ENCODE measurements at places on chromosomes 11 and 22.

- peak; percentile 4 for DNase-seq
Measured at GRCh38 chr22:43777286-43777685, 34.8 kb downstream of the EFCAB6 start.

GRCh38 chr11:77111277-77111676 is 8.6 kb downstream of the OMP start:
- no peak for DNase-seq

- no peak for DNase-seq
Measured at GRCh38 chr11:119298726-119299125, 18.2 kb downstream of the MCAM start.

GRCh38 chr11:11519184-11519583 is 102.6 kb downstream of the GALNT18 start:
- DNase-seq = no peak

DNA sequence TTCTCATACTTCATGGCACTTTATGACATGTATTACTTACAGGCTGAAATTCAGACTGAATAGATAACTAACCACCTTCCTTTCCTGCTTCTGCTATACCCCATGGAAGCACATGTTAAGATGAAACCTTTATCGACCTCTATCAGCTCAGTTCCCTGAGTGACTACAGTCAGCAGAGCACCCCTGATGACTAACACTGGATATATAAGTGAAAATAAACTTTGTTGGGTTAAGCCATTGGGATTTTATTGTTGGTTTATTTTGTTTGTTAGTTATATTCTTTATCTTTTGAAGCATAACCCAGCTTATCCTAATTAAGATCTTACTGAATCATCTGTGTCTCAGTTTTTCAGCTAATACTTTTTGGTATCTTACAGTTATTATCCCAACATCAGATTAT is 23.0 kb upstream of the MAML2 start:
- no peak for DNase-seq

DNA sequence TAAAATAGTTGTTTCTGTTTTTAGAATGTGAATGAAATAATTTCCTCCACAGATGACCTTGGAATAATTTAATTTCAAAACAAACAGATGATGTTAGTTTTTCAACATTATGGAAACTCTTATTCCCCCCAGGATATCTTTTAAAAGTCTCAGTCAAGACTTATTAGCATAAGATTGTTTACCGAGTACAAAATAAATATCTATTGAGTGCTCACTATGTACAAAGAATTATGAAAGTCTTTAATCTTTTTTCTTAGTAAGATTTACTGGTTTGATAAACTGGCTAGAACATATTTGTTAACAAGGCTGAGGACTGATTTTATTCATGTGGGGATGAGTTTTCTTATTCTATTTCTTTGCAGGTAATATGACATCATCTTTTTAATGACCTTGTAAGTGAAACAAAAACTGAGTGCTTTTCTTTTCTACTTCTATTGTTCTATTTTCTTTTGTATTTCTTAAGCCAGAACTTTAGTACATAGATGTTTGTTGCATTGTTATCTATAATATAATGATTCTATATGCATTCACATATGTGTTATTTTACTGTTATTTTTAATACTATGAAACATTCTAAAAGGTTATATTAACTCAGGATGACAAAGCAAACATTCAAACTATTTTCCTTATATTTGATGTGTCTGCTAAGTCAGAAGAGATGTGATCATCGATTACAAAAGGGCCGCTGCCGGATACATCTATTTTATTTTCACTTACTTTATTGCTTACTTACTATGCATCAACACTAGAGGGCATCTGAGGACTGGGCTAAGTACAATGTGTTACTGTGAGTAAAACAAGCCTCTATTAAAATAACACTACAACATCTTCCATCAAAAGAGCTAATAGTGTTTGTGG is 111.0 kb upstream of the ARHGAP42 start:
- DNase-seq = peak; percentile 23

GRCh38 chr22:19407649-19408606 is 23.6 kb downstream of the HIRA start:
- peak; percentile 20 for DNase-seq

- no peak for DNase-seq
Measured at GRCh38 chr22:49300241-49300640, 527.4 kb downstream of the BRD1 start.

- DNase-seq = peak; percentile 58
Measured at GRCh38 chr11:64803158-64803845, at the start of gene MAP4K2. Gene MAP4K2, minus strand, starts transcription at chr11:64803214. Its CDS starts 65 bp downstream, at chr11:64803149.

GRCh38 chr11:104846216-104846615 is 52.0 kb downstream of the CASP12 start:
- DNase-seq = no peak

- peak; percentile 32 for DNase-seq
Measured at GRCh38 chr11:123238297-123238696, 43.2 kb upstream of the CLMP start.

DNA sequence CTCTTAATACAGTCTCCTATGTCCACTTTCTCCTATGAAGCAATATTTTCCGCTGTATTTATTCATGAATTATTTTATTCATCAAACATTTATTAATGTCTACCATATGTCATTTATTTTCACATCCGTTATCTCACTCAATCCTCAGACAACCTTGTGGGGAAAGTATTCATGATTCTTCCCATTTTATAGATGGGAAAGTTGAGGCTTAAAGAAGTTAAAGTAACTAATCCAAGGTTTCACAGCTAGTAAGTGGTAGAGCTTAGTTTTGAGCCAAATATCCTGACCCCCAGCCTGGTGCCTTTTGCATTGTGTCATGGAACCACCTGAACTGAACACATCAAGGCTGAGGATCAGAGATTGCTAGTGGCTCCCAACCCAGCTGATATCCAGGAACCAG is 66.6 kb downstream of the ISX start:
- DNase-seq = no peak

DNA sequence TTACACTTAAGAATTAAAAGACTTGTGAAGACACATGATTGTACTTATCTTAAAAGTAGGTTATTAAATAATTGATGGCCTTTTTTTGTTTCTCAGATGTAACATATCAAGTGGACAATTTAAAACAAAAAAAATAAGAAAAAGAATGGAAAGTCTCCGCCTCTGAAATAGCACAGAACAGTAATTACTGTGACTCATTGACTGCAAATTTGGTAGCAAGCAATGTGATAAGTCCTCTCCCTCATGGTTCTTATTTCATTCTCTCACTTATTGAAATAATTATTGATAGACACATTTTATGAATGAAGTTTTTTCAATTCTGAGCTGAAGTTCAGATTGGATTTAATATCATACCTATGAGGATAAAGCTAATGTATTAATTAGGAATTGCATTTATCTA is 717.9 kb upstream of the LUZP2 start:
- DNase-seq = peak; percentile 23

GRCh38 chr11:106459135-106459534 is 381.7 kb downstream of the AASDHPPT start:
- no peak for DNase-seq

DNA sequence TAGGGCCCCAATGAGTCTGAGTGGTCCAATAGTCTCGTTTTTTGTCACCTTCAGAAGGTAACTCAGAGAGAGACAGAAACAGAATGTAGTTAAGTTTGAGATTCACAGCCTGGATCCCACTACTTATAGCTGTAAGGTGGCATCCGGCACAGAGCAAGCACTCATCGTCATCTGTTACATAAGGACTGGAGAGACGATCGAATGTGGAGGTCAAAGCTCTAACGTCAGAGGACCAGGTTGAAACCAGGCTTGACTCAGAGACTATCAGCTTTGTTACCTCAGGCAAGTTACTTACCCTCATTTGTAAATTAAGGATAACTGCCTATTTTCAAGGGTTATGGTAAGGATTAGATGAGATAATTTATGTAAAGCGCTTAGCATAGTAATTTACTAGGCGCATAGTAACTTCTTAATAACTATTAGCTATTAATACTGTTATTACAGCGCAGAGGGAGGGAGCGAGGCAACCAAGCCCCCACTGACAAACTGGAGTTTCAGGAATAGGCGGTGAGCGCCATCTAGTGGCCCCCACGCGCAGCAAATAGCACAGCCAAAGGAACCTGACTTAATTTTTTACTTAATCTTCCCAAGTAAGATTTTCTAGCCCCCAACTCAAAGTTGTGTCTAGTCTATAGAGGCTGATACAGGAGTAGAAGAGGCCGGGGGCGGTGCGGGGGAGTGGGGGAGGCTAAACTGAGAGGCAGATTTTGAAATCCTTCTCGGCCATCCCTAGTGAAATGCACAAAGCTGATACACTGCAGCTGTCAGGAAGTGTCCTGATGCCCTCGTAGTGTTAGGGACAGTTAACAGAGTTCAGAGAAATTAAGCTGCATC is 29.0 kb upstream of the API5 start:
- no peak for DNase-seq

- DNase-seq = no peak
Measured at GRCh38 chr11:1161410-1162137, 3.8 kb downstream of the MUC5AC start.

DNA sequence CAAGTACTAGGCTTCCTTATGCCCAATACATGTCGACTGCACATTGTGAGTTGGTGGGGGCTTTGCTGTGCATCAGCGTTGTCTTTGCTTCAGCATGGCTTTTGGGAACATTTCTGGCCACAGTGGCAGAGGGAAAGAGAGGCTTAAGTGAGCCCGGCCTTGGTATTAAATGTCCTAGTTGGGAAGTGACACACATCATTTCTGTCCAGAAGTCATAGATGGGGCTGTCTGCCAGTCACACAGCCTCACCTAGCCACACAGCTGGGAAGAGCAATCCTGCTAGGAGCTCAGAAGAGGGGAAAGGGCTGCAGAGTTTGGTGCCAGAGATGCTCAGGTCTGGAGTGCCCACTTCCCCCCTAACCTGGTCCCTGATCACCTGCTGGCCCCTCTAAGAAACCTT is 27.6 kb downstream of the TREH start:
- DNase-seq = no peak

GRCh38 chr11:2868506-2869133 is 17.0 kb downstream of the CDKN1C start:
- DNase-seq = no peak

GRCh38 chr11:94193288-94193687 is 64.6 kb downstream of the PANX1 start:
- peak; percentile 63 for DNase-seq

GRCh38 chr11:21254055-21254454 is 584.7 kb downstream of the NELL1 start:
- DNase-seq = no peak

DNA sequence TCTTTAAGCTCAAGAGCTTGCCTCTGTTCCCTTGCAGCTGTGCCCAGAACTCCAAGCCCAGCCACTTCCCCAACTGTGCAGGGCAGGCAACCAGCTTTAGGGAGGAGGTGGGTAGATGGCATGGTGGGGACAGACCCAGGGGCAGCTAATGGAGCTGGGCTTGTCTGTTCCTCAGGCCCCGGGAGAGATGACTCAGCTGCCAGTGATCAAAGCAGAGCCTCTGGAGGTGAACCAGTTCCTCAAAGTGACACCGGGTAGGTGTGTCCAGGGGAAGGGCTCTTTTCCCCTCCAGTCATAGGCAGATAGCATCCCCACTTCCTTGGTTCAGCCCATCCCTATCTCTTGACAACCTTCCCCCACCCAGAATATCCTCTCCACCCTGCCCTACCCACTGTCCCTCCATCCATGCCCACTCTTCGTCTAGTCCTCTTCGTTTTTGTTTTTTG is 32.4 kb downstream of the CREB3L1 start:
- DNase-seq = no peak

DNA sequence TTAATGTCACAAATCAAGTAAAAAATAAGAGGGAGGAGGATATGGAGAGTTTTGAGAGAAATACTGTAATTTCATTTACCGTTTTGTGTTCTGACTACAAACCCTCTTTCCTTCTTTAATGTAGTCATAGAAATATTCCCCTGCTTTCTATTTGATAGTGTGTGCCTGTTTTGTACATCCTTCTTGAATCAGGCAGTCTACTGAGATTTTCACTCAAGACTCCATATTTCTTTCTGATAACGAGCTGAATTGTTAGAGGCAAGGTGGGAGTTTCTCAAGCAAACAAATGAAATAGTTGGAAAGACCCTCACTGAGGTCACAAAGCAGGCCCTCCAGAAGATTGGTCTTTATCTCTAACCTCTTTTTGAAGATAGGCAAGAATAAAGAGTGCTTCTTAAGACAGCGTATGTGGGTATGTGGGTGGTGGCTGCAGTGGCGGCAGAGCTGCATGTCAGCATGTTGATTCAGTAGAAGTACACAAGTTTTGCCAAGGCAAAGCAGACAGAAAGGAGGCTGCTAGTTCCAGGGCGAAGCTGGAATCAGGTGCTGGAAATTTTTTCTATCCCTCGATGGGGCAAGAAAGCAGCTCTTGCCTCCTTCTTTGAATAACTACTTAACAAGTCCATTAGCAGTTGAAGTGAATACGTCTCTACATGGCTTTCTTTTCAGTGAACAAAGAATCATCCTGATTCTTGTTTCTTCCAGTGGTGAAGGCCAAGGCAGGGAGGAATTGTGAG is 164.2 kb downstream of the FAM76B start:
- no peak for DNase-seq

DNA sequence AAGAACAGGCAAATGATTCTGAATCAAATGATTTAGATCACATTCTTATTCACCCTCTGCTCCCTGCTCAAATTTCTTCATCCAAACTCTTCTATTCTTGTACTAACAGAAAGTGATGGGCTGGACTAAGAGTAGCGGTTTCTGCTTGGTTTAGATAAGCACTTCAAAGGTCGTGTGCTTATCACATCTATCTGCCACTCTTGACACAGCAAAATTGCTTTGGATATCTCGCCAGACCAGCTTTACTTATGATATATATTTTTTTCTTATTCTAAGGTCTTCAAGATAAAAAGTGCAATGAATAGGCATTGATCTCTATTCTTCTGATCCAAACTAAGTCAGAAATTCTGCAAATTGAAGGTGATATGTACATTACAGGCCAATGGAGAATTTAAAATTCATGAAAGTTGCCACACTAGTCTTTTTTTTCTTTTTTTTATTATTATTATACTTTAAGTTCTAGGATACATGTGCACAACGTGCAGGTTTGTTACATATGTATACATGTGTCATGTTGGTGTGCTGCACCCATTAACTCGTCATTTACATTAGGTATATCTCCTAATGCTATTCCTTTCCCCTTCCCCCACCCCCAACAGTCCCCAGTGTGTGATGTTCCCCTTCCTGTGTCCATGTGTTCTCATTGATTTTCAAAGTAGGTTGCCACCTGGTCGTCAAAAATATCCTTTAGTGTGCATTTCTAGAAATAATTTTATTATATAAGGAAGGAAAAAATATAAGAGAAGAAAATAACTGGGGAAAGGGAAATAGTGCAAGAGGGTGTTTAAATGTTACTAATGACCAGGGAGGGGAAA is 1941.0 kb upstream of the RAG2 start:
- no peak for DNase-seq

DNA sequence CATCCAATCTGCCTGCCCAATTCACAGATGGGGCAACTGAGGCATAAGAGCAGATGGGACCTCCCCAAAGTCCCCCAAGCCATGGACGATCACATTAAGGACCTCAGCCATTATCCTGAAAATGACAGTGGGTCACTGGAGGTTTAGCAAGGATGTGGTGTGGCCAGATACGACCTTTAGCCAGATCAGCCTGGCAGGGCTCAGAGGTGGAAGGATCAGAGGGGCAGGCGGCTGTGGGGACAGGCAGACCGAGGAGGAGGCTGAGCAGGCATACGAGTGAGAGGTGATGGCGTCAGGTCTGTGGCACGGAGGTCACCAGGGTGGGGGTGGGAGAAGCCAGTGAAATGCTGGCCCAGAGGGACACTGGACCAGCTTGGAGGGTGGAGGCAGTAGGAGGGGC is 14.1 kb upstream of the TMPRSS6 start:
- no peak for DNase-seq

All from fibroblast of skin of left biceps (primary cell).